Stimulated activated CD4-positive, alpha-beta T cell treated with anti-CD3 and anti-CD28 coated beads, Interleukin-1b, Interleukin-23, amount 100 ng/mL, for 1 hour (primary cell): ENCODE measurements at places on chromosomes 4 and X.

GRCh38 chr4:11435557-11435956 is 6.9 kb upstream of the HS3ST1 start:
- DNase-seq = no peak

DNA sequence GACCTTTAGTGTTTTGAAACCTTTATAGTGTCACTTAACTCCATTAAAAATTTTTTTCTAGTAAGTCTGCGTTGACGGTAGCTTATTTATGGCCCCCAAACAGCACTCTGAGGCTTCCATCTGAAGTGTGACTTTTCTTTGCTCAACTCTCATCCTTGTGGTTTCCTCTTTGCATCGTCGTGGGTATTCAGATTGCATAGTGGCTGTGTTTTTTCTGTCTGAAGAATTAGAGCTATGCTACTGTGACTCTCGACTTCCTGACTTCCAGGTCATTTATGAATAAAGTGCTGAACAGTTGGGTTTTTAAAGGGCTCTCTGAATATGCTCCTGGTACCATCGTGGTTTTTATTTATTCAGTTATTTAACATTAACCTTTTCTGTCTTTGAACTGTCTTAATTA is 44.9 kb downstream of the JADE1 start:
- no peak for DNase-seq

- DNase-seq = no peak
These were observed 211.7 kb upstream of the AGTR2 start for GRCh38 chrX:115958687-115959359.

DNA sequence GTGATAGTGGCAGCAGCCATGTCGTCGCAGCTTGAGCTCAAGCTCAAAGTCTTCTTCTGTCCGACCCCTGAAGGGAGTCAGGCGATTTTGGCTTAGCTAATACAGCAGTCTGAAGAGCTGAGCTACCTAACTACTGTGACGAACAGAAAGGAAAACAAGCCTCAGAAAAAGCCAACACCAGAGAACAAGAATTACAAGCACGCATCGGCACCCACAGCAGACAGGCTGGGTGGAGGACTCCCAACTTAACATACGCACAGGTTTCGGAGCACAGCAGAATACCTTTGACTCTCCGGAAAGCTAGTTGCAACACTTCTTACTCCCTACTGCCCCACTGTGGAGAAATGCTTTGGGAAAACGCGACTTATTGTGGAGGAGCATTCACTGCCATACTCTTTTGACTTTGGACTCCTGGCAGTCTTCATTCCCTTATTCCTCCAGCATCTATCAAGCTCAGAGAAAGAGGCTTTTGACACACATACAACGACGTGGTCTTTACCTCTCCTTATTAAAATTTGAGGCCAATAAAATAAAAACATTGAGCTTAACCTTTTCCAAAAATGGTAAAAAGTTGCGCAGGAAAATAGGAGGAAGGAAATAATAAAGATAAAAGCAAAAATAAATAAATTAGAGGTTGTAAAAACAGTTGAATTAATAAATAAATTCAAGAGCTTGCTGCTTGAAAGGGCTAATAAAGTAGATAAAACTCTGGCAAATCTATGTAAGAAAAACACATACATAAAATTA is 41.3 kb upstream of the GPC3 start:
- DNase-seq = no peak

- DNase-seq = no peak
These were observed 194.2 kb downstream of the MAD2L1 start for GRCh38 chr4:119872371-119873016.

DNA sequence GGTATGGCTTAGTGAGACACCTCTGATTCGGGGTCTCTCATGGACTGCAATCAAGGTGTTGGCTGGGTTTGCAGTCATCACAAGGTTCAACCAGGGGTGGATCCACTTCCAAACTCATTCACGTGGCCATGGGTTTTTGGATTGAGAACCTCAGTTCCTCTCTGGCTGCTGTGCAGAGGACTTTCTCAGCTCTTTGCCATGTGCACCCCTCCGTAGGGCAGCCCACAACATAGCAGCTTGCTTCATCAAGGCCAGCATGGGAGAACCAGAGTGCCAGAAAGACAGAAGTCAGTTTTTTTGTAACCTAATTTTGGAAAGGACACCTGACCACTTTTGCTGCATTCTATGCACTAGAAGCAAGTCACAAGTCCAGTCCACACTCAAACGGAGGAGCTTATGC is 154.9 kb downstream of the PJA1 start:
- no peak for DNase-seq

- no peak for DNase-seq
These were observed 420.3 kb downstream of the PDHA2 start for GRCh38 chr4:96260064-96260682.

- DNase-seq = no peak
These were observed 33.9 kb downstream of the CPLX1 start for GRCh38 chr4:791898-792625.

DNA sequence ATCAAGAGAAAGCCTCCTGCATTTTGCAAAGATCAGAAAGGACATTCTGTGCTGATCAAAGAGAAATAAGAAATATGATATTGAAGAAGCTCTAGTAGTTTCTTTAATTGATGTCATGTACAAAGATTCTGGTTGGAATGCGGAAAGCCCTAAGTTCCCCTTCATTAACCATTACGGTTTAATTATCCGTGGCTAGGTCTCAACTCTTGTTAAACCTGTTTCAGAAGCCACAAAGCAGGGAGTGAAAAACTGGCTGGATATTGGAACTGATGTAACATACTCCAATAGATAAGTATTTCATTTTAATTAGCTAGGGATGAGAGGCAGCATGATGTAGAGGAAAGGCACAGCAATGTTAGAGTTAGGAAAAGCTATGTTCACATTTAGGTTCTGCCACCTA is 55.7 kb downstream of the SPANXN3 start:
- no peak for DNase-seq

- DNase-seq = no peak
These were observed 34.9 kb downstream of the FTHL17 start for GRCh38 chrX:31036895-31037294.

GRCh38 chrX:20412871-20413486 is 146.3 kb upstream of the RPS6KA3 start:
- DNase-seq = no peak

DNA sequence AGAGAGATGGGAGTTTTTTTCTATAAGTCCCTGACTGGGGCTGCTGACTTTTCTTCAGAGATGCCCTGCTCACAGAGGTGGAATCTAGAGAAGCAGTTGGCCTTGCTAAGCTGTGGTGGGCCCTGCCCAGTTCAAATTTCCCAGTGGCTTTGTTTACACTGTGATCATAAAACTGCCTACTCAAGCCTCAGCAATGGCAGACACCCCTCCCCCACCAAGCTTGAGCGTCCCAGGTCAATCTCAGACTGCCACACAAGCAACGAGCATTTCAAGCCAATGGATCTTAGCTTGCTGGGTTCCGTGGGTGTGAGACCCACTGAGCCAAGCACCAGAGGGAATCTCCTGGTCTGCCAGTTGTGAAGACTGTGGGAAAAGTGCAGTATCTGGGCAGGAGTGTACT is 199.8 kb upstream of the WDFY3 start:
- DNase-seq = no peak

GRCh38 chr4:93446038-93446437 is 382.5 kb upstream of the ATOH1 start:
- DNase-seq = no peak
